ENCODE measurements at places on chromosomes 11 and 22.

- no peak for DNase-seq
Measured at GRCh38 chr11:61489833-61490721, 18.5 kb upstream of the LRRC10B start.

DNA sequence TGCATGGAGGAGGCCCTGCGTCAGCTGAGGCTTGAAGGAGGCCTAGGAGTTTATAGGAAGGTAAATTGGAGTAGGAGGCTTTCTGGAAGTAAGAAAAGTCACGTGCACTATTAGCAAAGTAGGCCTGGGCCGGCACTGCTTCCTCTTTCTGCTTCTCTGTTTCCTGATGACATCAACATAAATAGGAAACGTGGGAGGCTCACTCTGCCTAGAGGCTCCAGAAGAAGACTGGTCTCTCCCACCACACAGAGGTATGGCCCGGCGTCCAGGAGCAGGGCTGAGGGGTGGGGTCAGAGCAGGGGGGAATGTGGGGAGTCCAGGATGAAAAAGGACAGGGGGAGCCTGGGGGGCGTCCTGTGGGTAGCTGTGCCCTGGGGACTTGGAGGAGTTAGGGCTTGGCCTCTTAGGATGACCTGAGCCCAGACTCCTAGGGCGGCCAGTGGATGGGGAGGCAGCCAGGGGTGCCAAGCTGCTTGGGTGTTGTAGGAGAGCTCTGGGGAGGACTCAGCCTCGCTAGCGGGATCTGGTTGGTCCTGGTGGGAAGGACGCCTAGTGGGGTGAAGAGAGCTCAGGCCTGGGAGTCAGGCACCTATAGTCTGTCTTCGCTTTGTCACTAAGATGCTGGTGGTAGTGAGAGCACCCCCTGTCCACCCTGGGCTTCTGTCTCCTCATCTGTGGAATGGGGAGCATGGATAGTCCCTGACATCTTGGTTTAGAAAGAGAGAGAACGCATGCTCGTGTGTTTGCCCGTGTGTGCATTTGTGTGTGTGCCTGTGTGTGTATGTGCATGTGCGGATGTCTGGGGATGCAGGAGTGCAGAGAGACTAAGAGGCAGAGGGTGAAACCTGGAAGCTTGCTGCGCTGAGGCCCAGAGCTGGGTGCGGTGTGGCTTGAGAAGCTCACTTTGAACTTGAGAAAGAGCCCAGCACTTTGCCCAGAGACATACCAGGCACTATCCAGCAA lies at the start of gene CSF2RB:
CSF2RB (plus strand) TSS at position 202 of the 963 bp plus-strand sequence. CDS start 8,580 bp downstream, outside the sequence.
- no peak for DNase-seq

DNA sequence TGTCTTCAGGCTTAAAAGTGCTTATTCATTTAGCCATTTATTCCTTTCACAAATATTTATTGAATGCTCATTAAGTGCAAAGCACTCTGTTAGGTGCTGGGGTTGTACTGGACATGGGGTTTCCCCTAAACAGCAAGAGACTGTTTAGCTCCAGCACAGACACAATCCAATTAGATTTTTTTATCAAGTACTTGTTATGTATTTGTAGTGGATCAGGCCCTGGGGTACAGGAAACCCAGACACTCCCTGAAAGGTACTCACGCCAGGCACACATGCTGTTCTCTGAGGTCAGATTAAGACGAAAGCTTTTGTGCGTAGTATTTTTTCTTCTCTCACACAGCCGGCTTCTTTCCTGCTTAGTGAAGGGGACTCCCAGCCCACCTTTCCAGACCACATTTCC lies 218.1 kb upstream of the PLET1 start:
- no peak for DNase-seq

DNA sequence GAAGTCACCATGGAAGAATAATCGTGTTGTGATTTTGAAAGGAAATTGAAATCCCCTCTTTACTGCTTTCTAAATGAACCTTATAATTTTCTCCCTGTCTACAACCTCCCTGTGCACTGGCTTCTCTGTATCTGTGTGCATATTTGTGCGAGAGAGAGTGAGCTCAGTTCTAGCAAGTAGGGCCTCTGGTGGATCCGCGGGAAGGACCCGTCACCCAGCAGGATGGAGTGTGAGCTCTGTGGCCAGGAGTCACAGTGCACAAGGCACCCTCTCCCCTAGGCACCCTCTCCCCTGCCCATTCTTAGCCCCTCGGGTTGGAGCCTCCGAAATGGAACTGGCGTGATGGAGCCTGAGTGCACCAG lies 109.0 kb downstream of the TRIM29 start:
- DNase-seq: no peak

DNA sequence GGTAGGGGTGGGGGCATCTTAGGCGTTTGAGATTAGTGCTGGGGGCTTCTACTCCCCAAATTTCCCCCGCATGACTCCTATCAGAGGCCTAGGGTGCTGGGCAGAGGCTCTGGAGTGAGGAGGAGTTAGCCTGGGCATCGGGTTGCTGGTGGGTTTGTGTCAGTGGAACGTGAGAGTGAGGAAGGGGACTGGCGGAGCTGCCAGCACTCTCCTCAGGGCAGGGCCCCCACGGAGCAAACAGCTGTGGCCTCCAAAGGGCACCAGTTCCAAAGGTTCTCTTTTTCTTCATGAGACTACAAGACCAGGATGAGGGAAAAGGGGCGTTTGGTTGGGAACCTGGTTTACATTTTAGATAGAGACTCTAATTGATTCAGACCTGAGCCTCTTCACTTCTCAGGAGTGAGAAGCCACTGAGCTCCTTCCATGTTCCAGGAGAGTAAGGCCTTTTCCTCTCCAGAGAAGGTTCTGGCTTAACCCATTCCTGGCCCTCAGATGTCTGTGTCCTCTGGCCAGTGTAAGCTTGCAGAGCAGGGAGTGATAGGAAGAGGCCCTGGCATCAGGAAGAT lies 35.6 kb upstream of the CDON start:
- DNase-seq: no peak

GRCh38 chr22:32378707-32379272 lies 21.1 kb downstream of the RFPL3 start:
- DNase-seq: no peak

- DNase-seq: no peak
Measured at GRCh38 chr11:122984186-122985011, 2.8 kb upstream of the BSX start.

DNA sequence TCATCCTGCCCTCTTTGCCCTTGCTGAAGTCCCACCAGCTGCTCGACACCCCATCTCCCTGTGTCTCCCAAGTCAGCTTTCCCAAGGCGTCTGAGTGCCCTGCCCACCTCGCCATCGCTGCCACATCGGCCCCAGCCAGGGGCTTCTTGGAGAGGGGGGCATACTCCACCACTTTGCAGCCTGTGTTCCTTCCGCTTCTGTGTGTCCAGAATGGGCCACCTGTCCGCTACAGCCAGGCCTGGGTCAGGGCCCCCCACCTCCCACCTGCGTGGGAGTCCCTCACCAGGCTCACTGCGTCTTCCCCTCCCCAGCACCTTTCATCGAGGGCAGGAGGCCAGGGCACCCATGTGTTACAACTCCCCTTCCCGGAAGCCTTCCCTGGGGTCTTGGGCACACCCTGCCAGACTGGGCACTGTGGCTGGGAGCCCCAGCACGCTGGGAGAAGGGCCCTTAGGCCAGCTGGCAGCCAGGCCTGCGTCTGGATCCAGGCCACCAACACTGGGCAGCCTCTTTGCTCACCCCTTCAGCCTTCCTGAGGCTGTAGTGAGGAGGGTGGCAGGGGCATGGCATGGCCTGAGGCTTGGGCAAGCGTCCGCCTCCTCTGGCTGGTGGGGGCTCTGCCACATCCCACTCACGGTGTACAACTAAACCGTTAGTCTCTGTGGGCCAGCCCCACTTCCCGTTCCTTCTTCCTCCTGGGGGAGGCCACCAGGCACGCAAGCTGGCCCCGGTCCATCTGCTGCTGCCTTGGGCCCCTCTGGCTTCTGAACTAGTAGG lies 13.4 kb downstream of the CPT1A start:
- no peak for DNase-seq

GRCh38 chr22:44753189-44754042 lies 1.0 kb downstream of the ARHGAP8 start:
- no peak for DNase-seq

- no peak for DNase-seq
Measured at GRCh38 chr11:44563711-44564110, 1.8 kb upstream of the CD82 start.

DNA sequence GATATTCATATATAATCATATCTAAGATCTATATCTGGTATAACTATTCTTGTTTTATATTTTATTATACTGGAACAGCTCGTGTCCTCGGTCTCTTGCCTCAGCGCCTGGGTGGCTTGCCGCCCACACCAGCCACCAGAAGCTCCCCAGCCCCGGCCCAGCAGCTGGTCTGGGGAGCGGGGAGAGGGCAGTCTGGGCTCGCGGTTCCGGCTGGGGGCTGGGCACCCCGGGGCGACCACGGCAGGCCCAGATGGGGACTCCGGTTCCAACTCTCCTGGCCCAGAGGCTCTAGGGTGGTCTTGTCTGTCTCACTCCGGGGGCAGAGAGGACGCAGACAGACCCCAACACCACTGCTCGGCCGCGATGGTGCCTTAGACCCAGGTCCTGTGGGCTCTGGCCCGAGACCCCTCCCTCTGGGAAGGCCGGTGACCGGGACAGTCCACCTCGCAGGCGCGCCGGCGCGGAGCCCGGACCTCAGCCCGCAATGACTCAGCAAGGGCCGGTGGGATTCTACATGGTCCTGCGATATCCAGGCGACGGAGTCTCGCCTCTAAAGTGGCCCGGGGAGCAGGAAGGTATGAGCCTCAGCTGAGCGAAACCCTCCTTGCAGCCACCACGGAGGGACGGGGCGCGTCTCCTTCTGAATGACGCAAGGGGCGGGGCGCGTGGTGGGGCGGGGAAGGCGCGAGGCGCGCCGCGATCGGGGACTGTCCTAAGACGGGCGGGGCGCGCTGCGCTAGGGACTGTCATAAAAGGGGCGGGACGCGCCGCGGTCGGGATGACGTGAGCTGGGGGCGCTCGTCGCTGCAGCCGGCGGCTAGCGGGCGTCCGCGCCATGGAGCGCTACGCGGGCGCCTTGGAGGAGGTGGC lies at the start of gene DGCR6:
DGCR6 (plus strand) TSS at position 781 of the 870 bp plus-strand sequence; CDS start at position 836, 55 bp downstream.
- DNase-seq: no peak

GRCh38 chr22:31646186-31647019 lies 15.6 kb downstream of the PISD start:
- DNase-seq: peak; percentile 28

DNA sequence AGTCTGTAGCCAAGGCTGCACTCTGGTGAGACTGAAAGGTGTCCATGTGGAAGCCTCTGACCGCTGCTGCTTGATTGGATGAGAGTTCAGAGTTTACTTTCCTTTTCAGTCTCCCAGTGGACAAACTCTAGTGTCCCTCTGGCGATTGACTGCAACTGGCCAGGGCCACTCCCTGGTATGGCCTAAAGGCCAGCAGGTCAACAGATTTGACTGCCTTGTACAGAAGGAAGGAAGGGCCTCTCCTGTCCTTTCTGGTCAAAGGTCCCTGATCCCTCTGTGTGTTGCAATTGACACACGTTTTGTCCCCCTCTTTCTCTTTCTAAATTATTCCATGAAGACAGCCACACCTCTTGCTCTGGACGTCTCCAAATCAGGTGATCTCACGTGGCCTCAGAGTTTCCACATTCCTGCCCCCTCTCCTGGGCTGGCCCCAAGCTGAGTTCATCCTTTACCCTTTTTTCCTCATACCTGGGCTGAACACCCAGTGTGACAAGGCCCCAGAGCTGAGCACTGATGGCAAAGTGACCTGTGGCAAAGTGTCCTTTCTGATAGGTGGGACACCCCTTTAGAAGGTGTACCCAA lies 18.7 kb upstream of the FBLN1 start:
- DNase-seq: no peak

GRCh38 chr11:19970944-19971343 lies 189.3 kb downstream of the DBX1 start:
- no peak for DNase-seq

- no peak for DNase-seq
Measured at GRCh38 chr11:68340784-68341556, 28.6 kb downstream of the LRP5 start.

DNA sequence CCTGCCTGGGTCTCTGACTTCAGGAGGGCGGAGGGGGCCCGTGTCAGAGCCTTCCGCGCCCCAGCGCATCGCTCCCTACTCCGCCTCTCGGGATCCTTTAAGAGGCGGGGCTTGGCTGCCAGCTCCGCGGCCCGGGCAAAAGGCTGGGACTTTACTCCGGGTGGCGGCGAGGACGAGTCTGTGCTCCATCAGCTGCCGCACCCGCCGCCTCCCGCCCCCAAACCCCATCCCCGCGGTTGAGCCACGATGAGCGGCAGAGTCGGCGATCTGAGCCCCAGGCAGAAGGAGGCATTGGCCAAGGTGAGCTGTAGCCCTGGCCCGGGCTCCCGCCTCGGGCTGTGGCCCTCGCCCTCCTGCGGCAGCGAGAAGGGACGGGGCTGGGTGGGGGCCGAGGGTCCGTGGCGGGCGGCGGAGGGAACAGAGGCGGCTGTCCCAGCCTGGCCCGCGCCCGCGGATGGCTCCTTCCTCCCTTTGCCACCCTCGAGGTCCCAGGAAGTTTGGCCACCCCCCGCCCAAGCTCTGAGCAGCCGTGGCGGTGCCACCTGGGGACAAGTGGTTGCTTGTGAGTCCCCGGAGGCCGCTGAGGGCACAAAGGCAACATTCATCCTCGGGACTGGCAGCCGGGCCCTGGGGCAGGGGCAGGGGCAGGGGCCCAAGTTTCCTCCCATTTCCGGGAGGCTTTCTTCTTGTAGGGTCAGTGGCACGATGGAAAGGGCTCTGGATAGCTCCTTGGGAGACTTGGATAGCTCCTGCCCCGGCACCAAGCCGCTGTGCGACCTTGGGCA lies at the start of gene SEC14L2:
SEC14L2 (plus strand) TSS at position 148 of the 785 bp plus-strand sequence; CDS start at position 247, 99 bp downstream.
- peak; percentile 68 for DNase-seq

GRCh38 chr11:6251990-6252473 lies 7.6 kb upstream of the CCKBR start:
- no peak for DNase-seq

- no peak for DNase-seq
Measured at GRCh38 chr11:35076201-35077100, 62.5 kb upstream of the CD44 start.

GRCh38 chr22:19121631-19122142 lies 525 bp downstream of the DGCR2 start:
- DNase-seq: no peak

DNA sequence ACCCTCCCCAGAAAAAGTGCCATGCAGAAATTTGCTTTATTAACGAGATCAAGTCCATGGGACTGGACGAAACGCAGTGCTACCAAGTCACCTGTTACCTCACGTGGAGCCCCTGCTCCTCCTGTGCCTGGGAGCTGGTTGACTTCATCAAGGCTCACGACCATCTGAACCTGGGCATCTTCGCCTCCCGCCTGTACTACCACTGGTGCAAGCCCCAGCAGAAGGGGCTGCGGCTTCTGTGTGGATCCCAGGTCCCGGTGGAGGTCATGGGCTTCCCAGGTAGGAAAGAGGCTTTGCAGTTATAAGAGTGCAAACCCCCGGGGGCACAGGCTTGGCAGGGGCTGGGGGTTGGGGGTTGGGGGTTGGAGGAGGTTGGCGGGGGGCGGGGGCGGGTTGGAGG lies 4.2 kb downstream of the APOBEC3H start:
- DNase-seq: no peak

GRCh38 chr11:66013762-66014100 lies 1.9 kb downstream of the CST6 start:
- no peak for DNase-seq

DNA sequence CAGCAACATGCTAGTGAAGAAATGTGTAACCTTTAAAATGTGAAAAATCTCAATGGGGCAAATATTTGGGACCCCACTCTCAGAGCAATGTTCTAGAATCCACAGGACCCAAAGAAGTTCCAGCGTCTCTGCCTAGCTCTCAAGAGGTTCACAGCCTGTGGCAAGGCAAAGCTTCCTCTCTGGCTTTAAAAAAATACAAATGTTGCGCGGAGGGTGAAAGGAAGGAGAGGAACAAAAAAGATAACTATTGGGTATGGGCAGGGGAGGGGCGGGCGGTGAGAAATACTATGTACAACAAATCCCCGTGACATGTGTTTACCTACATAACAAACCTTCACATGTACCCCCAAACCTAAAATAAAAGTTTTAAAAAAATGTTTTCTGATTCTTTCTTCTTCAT lies 53.6 kb downstream of the PITPNB start:
- DNase-seq: no peak
